Urinary bladder (tissue), 4 donors: ENCODE measurements at places on chromosomes 7 and 10. TPM values are rescaled to one million over a fixed set of nuclear protein-coding genes. Genes with fewer than 3 reads are reported as not detected.

GRCh38 chr7:22460363-22460988 is 39.5 kb downstream of the STEAP1B start:
- no peak for DNase-seq

- no peak for DNase-seq
Measured at GRCh38 chr10:33102071-33102470, 144.0 kb upstream of the ITGB1 start.

DNA sequence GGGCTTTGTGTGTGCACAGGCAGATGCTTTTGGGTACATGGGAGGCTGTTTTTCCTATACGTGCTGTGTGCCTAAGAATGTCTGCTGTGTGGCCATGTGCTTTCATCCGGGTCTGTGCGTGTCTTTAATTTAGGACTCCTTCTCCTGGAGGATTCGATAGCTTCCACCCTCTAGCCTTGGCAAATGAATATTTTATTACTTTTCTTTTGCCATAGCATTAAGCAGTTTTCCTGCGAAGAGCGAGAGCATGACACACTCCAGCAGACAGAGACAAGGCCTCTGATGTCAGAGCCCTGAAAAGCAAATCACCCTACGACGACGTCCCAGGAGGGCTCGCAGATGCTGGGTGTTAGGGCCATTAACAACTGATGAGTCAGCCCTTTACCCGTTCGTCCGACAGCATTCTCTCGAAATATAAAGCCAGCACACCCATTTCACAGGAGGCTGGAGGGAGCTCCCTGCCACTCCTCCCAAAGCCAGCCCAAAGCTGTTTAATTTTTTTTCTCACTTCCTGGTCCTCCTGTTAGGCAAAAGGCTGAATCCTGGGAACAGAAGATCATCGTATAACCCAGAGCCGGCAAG is 311.3 kb upstream of the ZMIZ1 start:
- no peak for DNase-seq

DNA sequence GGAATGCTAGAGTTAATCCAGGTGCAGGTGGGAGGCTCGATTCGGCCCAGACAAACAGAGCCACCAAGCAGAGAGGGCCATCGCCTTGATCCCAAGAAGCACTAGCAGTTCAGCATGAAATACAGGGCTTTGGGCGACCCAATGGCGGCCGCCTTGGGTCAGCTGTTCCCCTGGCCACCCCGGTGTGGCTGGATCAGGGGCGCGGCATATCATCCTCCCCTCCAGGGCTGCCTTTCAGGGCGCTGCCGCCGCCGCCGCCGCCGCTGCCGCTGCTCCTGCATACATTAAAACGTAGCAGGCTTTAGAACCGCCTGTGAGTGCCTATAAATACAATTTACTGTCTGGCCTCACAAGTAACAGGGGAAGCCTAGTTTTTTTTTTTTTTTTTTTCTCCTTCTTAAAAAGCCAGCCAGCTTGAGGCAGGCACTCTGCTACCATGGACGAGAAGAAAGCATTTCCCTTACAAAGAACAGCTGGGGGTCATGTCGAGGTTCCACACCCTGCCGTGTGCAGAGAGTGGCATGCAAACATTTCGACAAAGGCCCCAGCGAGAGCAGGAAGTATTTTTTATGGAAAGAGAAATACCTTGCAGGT is 57.7 kb upstream of the EFCAB10 start:
- DNase-seq, result peak; percentile 33

GRCh38 chr7:128197589-128197988 is 43.5 kb upstream of the LEP start:
- no peak for DNase-seq

DNA sequence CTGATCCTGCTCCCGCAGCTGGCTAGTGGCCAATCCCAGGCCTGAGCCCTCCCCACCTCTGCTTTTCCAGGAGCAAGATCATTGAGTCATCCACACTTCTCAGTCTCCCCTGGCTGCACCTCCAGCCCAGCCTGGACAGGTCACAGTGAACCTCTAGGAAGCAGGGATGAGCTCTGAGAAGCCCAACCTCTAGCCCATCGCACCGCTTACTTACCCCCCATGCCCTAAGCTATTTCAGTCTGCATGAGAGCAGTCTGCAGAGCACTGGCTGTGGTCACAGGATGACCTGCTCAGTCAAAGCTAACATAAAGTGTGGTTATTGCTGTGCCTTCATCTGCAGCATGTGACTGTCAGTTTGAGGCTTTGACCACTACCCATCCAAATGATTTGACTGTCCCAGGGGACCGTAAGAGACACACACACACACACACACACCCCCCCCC is 129.2 kb downstream of the SORBS1 start:
- DNase-seq, result no peak

DNA sequence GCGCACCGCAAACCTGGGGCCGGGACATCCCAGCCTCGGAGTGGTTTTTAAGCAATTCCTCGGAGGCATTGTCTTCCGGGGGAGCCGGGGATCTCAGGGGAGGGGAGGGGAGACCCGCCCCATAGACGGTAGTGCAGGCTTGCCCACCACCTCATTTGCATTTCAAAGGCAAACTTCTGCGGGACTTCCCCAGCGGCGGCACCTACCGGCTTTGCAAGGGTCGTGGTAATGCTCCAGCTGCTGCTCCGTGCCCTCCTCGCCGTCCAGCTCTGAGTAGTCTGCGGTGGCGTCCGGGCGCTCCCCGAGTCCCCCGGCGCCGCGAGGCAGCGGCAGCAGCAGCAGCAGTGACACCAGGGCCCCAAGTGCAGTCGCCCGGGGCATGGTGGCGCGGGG is 425 bp downstream of the TLL2 start:
- DNase-seq, result no peak

- no peak for DNase-seq
Measured at GRCh38 chr10:96422525-96422924, 63.7 kb upstream of the OPALIN start.

DNA sequence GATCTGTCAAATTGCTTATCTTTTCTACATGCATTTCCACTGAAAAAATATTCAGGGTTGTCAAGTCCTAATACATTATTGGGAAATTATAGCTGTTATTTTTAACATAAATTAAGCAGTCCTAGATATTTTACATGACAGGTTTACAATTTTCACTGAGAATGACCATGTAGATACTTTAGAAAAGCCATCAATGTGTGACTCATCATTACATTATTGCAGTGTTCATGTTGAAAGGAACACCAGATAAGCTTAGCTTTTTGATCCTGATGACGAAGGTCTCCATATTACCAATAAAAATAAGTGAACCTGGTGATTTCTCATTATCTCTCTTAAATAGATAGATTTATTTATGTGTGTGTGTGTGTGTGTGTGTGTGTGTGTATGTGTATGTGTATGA is 529.5 kb upstream of the PCDH15 start:
- no peak for DNase-seq

GRCh38 chr7:32025381-32026082 is 44.7 kb downstream of the PDE1C start:
- DNase-seq, result no peak

DNA sequence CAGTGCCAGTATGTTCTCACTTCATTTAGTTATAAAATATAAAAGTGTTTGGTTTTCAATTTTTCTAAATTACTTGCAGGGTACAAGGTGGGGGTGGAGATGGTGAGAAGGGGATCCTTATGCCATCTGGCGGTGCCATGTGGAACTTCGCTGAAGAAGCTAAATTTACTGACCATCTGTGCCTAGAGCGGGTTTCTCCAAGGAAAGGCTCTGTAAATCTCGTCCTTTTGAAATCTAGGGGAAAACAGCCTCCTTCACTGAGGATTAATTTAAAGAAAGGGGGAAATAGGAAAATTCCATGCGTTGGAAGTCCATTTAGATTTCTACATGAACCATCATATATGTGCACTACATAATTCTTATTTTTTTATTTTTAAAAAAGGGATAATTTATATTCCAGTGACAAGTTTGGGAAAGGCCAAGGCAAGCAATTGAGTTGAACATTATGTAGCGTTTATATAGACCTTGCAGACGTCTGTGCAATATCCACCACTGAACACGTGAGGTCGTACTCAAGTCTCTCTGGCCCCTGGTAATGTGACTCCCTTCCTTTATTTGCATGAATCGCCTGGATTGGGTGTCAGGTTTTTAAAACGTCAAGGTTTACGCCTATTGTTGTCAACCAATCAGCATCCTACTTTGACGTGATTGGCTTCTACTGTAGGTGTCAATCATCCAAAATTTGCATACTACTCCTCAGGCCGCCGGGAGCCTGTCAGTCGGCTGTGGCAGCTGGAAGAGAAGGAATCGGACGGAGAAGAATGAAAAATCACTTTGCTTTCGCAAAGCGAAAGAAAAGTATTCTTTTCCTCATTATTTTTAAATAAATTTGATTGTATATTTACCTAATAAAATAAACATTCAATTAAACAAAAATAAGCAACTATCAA is 297.1 kb upstream of the NFE2L3 start:
- DNase-seq, result peak; percentile 94

DNA sequence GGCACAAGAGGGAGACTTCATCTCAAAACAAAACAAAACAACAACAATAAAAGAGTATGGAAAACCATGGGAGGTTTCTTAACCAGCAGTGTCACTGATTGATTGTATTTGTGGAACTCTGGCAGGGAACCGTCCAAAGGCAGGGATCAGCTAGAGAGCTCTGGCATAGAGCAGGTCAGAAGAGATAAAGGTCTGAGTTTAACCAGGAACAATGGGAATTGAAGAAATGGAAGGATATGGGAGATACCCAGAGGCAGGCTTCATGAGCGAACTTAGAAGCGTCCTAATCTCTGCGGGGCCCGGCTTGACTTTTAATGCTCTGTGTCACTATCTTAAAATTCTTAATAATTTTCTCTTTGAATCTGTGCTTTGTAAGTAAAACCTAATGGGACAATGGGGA is 10.4 kb upstream of the FAM3C start:
- DNase-seq, result no peak

DNA sequence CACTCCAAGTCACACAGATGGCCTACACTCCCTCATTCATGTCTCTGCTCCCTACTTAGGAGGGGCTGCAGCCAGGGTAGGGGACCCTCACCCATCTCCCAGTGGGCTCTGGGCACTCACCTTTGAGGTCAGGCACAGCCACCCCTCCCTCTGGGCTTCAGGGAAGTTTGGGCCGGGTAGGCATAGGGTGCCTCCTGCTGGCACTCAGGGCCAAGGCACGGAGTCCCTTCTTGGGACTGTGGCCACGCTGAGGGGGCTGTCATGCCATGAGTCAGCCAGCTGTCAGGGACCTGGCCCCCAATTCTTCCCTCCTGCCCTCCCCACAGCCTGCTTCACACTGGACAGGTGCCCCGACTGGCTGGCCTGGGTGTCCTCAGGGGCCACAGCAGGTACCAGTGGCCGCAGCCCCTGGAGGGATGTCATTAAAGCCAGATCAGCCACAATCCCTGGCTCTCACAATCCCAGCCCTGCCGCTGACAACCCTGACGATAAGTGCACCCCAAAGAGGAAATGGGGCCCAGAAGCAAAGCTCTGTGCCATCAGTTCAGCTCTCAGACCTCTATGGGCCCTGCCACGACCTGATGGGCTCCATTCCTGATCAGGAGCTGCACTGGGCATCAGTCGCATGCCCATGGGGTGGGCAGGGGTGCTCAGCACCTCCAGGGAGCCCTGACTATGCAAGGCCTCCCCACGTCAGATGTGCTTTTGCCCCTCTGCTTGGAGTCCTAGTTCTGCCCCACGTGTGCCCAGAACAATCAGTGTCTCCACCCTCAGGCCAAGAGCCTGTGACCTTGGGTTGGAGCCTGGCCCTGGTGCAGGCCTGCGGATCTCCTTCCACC is 34.1 kb upstream of the RET start:
- DNase-seq, result no peak

DNA sequence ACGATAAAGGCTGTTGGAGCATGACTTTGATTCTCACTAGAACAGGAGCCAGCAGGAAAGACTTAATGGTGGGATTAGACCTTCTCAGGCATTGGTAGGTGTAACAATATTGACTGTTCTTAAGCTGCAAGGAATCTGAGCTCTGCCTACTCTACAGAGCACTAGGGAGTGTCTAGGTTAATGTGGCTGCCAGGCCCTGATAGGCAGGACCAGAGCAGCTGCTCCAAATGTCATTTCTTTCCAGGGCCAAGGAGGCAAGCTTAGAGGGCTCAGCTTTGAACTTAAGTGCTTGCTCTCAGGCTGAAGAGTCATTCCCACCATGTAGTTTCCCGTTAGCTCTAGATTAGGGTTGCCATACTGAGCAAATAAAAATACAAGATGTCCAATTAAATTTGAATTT is 96.8 kb downstream of the RAB18 start:
- DNase-seq, result no peak

DNA sequence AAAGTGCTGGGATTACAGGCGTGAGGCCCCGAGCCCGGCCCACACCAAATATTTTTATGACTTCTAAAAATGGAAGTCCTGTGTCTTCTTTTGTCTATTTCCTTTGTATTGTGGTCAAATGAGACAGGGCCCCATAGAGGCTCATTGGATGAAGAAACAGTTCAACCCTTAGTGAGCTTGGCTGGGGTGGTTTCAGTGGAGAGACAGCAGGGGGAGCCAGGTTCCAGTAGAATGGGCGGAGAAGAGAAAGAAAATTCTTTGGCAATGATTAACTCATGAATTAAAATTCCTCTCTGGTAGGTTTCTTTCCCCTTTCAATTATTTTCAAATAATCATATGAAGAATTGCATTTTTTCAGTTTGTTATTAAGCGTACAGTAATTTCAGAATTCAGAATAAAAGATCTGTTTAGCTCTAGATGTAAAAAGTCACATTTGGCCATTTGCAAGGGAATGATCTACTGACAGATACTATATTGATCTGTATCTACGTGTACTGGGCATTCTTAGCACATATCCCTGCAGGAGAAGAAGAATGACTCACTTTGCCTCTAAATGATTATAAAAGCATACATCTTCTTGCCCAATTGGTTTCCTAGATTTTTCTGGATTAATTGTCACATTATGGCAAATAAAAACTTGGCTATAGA is 43.2 kb downstream of the PNLIPRP3 start:
- no peak for DNase-seq

DNA sequence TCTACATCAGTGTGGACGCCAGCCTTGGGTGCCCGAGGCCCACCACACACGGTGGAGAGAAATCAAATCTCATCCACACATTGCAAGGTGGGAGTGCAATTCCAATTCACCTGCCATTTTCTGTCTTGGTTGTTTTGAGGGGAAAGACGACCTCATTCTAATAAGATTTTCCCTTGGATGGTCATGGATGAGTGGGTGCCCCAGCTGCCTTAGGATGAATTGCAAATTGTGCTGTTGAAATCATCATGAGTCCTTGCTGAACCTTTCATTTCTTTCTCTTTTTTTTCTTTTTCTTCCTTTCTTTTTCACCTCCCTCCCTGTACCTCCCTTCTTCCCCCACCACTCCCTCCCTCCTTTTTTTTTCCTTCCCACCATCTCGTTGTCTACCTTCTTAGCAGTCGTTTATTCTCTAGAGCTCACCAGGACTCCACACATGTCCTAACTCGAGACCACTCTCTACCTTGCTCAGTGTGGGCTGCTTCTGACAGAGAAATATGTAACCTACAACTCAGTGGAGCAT is 266.9 kb upstream of the NFE2L3 start:
- no peak for DNase-seq

The SPDYE2 gene
- 0.16 TPM for total RNA-seq

The HOXA2 gene
- 1.4 TPM for total RNA-seq

The RGR gene
- total RNA-seq, result 0.74 TPM

The C10orf67 gene
- total RNA-seq, result not detected

The AGR3 gene
- 16.8 TPM for total RNA-seq

The MEIG1 gene
- total RNA-seq, result not detected
